ENCODE measurements at places on chromosomes 2 and 18. TPM values are rescaled to one million over a fixed set of nuclear protein-coding genes. Genes with fewer than 3 reads are reported as not detected.

- no peak for DNase-seq
Measured at GRCh38 chr2:206225435-206226232, 48.8 kb upstream of the ZDBF2 start.

- DNase-seq: no peak
Measured at GRCh38 chr2:191864628-191865374, 17.9 kb upstream of the CAVIN2 start.

- no peak for DNase-seq
Measured at GRCh38 chr2:36740061-36740460, 43.6 kb downstream of the VIT start.

DNA sequence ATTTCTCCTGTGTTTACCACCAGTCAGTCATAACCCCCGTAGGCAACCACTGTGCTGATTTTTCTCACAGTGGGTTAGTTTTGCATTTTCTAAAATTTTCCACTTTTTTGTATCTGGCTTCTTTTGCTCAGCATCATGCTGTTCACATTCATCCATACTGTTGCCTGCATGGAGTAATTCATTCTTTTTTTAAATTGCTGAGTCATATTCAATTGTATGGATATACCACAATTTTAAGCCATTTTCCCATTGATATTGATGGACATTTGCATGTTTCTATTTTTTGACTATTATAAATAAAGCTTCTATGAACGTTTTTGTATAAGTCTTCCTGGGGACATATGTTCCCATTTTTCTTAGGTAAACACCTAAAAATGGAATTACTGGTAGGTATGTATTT is 40.5 kb downstream of the ASB18 start:
- no peak for DNase-seq

GRCh38 chr2:27903018-27903417 is 12.5 kb downstream of the BABAM2 start:
- no peak for DNase-seq

- no peak for DNase-seq
Measured at GRCh38 chr2:149002891-149003740, 35.4 kb upstream of the LYPD6B start.

DNA sequence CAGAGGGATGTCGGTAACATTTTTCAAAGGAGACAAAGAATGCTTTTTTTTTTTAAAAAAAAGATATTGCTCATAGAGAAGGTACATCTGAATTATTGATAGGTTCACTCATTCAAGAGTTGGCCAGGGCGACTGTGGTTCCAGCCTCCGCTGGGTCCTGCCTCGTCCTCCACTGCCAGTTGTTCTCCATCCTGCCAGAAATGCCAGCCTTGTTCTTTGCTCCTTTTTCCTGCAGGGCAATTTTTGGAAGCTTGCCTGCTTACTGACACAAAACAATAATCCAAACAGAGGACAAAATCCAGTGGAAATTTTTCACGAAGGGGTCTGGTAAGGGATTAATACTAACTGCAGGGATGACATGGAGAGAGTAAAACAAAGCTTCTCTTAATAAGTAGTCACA is 1113.0 kb downstream of the CBLN2 start:
- DNase-seq: no peak

- DNase-seq: no peak
Measured at GRCh38 chr2:179180242-179180641, 84.4 kb downstream of the SESTD1 start.

DNA sequence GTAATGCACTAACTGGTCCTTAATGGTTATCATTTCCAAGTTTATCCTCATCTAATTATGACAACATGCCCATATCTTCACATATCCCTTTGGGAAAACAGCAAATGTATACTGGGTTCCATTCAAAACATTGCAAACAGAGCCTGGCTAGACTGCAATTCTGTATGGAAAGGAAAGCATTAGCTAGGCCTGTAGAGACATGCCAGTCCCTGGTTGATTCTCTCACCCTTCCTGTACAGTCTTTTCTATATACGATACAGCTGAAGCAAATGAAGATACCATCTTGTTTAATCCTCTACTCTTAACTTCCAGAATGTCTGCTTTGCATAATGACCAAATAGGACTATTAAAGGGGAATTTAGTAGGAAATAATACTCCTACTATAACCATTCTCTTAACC is 294.4 kb upstream of the MC4R start:
- DNase-seq: no peak

DNA sequence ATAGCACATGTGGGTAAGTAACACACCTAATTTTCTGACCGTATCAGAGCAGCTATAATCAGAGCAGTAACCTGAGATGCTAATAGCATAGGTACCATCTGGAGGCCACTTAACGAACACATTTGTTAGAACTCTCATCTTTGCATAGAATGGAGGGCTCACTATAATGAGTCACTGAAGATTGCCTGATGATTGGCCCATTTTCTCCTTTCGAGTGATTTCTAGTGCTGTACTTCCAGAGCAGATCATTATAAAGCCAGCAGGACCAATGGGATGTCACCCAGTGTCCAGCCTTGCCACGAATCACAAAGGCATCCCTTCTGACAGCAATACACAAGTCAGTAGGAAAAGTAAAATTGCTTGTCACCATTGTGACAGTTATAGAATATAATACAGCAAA is 81.7 kb upstream of the REV1 start:
- DNase-seq: no peak

- no peak for DNase-seq
Measured at GRCh38 chr2:197952540-197953202, 148.3 kb downstream of the PLCL1 start.

CUL3 gene
- polyA plus RNA-seq: 111 TPM

HJURP gene
- polyA plus RNA-seq: 23.4 TPM

MOB1A gene
- 98.9 TPM for polyA plus RNA-seq

IGFBP2 gene
- 273 TPM for polyA plus RNA-seq

ALKAL2 gene
- 4.9 TPM for polyA plus RNA-seq

SCN1A gene
- polyA plus RNA-seq: 0.37 TPM
